Choroid plexus epithelial cell (primary cell): ENCODE measurements at places on chromosomes 12 and 14.
A peak's percentile ranks its signal among the peaks of the same experiment; 100 is the strongest.

DNA sequence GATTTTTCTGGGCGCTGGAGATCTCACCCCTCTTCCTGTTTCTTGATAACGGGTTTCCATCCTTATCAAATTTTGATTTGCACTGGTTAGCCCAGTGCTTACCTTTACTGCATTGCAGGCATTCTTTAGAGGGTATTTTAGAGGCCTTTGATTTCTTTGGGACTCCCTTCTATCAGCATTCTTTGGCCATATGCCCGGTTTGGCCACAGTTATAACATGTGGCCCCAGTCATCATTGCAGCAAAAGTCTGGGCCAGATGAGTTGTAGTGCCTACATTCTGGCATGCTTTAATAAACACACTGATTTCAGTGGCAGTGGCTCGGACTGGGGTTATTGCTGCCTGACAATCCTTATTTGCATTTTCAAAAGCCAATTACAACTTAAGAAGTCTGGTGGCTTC is 82.3 kb downstream of the KCNMB4 start:
- peak; percentile 23 for DNase-seq

GRCh38 chr14:34046799-34047520 is 96.1 kb upstream of the EGLN3 start:
- no peak for DNase-seq

DNA sequence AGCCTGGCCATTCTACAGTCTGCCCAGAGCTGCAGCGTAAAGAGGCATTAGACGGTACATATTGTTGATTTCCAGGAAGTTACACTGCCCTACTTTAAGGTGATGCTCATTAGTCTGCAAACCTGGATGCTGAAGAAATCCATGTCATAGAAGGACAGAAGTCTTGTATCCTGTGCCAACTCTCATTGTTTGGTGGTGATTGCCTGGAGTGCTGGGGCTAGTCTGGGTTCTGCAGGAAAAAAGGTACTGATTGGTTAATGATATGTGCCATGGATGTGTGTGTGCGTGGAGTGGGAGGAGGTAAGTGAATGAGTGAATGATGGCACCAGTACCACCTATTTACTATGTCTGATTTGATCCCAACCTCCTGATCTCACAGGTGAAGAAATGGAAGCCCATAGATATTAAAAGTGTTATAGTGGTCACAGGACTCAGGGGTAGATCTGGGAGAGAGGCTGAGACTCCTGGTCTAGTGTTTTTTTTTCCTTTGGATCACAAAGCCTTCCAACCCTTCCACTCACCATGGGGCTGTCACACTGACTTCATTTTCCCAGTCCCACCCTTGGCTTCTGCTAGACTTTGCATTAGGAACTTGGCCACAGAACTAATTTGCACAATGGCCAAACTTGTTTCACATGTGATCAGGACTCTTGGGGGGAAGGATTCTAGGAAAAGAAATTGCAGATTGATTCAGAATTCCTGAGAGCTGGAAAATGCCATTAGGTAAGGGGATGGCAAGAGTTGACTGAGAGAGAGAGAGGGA is 96.1 kb downstream of the TMX1 start:
- no peak for DNase-seq

GRCh38 chr12:88897723-88898122 is 317.5 kb upstream of the KITLG start:
- peak; percentile 53 for DNase-seq

DNA sequence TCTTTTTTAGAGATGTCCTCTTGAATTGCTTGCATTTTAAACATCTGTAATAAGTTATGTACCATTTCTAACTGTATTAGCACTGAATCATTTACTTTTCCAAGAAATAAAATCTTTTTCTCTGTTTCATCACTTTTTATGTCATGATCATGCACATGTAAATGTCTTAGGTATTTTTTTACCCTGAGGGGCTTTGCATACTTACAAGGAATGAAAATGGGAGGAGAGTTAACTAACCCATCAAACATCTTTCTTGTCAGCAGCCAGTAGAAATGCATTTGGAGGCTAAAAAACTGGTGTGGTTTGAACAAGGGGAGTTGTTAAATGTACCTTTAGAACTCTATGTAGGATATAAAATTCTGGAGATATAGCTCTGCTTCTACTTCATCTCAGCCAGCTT is 1080.3 kb downstream of the GALC start:
- no peak for DNase-seq
